ENCODE measurements at places on chromosomes 12 and 14.
A peak's percentile ranks its signal among the peaks of the same experiment; 100 is the strongest.

DNA sequence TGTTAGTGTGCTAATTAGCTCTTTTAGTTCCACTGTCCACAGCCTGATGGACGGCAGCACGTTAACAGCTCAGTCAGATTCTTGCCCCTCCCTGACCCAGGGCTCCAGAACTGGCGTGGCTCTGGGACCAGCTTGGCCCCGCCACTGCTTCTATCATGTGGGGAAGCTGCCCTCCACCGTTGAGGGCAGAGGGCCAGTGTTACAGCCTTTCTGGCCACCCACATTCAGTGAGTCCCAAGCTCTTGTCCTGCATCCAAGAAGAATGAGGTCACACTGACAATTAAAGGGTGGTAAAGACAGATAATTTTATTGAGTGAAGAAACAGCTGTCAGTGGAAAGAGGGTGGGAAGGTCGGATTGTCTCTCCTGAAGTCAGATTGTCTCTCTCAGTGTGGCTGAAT lies 36.9 kb downstream of the BCL2L14 start:
- no peak for DNase-seq

DNA sequence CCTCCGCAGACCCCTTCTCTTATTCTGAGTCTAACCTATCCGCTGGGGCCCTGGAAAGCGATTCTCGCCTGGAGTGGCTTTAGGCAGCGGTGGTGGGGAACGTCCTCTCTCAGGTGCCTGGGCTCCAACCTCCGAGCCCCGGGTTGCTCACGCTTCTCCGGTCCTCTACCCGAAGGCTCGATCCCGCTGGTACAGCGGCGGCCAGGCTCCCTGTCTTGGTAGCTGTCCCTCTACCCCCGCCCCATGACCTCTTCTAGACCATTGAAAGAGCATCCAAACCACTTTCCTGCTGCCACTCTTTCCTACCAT lies 505 bp upstream of the HEBP1 start:
- no peak for DNase-seq

GRCh38 chr14:31090883-31091764 lies 64.9 kb upstream of the STRN3 start:
- DNase-seq, result no peak

DNA sequence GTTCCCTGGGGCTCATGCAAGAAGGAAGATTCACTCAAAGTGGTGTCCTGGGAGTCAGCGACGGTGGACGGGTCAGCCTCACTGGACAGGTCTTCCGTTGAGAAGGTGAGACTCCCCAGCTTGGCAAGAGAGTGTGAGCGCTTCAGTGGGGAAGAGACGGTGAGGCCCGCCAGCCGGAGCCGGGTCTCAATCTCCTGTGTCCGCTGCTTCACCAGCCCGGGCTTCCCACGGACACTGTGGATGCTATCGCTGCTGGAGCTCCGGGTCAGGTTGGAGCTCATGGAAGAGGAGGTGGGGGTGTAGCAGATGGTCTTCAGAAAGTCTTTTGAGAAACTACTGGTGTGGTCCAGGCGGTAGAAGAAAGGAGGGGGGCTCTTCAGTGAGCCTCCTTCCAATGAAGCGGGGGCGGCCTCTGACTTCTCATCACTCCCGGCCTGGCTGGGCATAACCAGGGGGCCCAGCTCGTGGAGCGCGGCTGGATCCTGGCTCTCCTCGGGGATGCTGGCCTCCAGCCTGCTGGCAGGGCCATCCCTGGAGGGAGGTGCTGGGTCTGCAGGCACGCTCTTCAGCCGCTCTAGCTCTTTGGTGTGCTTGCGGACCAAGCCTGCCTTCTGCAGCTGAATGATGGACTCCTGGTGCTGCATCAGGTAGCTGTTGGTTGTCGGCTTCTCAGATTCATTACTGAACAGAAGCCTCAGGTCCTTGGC lies 56.9 kb upstream of the CORO1C start:
- DNase-seq, result no peak

DNA sequence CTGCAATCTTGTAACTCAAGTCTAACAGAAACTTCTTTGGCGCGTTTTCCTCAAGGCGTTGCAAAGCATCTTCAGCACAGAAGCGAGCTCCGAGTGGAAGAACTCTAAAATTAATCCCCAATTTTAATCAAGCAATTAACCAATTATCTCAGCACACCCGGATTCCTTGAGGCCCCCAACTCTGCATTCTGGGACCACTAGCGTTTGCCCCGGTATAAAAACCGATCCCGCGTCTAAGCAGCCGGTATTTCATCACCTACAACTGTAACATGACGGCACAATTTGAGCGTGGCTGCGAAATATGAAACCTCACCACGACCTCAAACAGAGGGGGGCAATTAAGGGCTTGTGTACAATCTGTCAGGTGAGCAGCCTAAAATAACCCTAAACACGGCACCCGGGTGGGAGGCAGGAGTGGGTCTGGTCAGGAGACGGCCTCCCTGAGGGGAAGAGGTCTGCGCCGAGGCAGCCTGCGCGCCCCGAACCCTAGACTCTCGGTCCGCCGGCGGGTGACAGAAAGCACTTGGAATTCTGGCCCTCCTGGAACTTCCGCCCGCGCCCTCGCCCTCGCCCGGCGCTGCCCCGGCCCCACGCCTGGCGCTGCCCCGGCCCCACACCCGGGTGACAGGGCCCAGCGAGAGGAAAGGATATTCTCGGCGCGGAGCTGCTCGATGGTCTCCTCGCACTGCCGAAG lies 594 bp downstream of the ZCCHC8 start:
- peak; percentile 45 for DNase-seq

- DNase-seq, result no peak
Observed at GRCh38 chr14:55272387-55272786, 1.2 kb downstream of the FBXO34 start.

GRCh38 chr12:121711361-121712189 lies 977 bp upstream of the TMEM120B start:
- DNase-seq, result peak; percentile 37

DNA sequence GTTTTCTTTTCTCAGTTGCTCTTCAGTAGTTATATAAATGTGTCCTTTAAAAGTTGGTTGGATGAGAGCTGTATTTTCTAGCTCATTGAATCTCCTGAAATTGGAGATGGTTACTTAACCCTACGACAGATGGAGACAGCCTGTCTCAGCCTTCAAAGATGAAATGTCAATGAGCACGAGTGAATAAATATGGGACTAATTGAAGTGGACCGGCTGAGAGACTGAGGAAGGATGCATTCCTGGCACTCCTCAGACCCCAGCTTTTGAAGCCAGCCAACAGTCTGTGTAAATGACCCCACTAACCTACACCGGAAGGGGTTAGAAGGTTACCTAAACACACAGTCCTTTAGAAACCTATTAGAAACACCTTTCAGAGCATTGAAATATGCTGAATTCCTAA lies 46.6 kb downstream of the PDZRN4 start:
- DNase-seq, result no peak

GRCh38 chr12:11762723-11763326 lies 113.4 kb downstream of the ETV6 start:
- DNase-seq, result no peak

DNA sequence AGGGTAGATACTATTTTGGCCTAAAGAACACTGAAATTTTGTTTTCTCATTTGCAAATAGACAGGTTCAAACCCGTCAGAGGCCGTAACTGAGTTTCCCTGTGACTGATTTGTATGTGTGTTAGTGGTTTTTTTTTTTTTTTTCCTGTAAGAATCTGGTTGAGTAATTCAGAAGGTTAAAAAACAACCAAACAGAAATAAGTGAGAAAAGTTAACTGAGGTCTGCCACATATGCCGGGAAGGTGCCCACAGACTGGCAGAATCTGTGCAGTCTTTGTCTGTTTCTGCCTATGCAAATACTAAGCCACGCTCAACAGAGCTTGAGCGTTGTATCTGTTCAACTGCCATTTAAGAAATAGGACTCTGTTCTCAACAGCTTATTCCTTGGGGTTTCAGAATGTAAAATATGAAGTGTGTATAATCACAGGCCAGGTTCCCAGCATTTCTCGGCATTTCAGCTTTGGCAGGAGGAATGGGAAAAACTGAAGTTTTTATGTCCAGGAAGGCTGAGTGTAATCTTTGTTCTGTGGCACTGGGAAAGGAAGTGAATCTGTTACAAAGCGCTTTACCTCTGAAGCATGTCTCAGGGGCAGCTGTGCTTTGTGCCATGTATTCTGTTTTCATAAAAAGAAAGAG lies 181.9 kb downstream of the PRKCH start:
- DNase-seq, result no peak

DNA sequence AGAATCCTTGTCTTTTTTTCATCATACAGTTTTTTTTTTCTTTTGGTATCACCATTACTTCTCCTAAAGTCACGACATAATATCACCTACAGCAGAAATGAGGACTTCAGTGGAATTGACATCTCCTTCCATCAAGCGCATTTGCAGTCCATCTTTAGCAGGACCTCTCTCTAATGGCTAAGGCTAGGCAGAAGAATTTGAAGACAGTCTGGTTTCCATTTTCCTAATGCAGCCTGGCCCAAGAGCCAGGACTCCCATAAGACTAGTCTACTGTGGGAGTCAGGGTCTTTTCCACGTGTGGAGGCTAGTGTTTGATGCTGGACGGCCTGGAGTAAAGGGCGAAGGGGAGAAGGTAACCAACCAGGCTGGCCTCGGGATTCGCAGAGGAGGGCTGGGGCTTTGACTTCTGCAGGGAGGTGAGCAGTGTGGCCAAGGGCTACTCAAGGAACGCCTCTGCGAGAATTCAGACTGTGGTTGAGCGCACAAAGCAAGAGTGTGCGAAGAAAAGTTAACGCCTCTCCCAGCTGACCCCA lies 769 bp upstream of the ZNF740 start:
- no peak for DNase-seq

DNA sequence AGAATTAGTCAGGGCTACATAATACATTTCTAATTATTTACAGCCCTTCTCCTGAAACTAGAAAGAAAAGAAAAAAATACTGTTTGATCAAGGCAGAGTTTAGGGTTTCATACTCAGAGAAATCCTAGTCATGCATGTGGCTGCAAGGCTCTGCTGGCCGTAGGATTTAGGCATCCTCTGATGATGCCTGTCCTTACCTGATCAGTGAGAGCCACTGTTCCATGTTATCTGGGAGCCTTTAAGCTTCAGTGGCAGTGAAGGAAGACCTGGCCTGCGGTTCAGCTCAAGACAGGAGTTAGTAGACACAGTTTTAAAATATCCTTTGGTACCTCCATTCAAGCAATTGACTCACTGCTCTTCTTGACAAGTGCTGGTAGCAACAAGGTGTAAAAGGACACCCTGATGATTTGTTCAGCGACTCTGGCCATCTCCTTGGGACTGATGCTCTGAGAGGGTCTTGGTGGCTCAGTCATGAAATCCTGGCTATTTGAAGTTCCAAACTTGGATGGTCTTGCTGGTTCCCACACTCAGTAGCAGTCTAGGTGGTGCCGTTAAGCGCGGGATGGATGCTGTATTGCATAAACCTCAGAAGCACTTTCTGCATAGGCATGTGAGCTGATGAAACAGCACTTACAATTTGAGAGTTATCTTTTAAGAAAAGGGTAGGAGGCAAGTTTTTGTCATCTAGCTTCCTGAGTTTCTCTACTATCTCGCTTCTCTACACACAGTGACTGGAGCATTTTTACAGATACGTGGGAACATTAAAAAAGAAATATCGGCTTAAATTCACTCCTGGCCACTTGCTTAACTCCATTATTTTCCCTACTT lies 162.0 kb downstream of the SAMD4A start:
- DNase-seq, result no peak

DNA sequence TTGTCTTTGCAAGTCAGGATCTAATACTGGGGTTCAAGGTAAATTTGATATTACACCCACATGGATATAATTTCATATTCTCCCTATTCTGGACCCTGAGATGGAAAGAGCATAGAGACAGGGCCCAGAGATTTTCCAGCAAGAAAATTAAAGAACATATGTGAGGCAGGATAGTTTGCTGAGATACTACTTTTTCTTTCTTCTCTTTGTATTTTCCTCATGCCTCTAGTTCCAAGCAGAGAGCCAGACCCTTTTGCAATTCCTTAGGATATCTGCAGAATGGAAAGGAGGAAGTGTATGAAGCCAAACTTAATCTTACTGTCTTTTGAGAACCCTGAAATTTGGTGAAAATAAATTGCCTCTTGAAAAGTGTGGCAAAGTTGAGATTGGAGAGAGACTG lies 34.0 kb upstream of the RNASE3 start:
- no peak for DNase-seq

DNA sequence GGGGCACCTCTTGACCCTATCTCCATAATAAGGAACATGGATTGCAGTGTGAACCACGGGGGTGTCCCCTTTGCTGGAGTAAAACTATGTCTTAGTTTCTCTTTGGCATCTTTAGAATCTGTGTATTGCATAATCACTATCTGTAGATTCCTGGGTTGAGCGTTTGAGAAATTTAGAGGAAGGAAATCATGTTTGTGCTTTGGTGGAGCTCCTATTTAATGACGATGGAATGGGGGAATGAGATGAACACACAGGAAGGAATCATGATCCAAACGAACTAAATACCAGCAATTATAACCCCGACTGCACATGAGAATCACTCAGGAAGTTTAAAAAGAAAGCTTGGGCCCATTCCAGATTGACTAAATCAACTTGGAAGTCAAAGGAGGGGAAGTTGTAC lies 1.3 kb upstream of the MYG1 start:
- DNase-seq, result no peak

GRCh38 chr14:24093207-24093900 lies 757 bp upstream of the PCK2 start:
- DNase-seq, result no peak

DNA sequence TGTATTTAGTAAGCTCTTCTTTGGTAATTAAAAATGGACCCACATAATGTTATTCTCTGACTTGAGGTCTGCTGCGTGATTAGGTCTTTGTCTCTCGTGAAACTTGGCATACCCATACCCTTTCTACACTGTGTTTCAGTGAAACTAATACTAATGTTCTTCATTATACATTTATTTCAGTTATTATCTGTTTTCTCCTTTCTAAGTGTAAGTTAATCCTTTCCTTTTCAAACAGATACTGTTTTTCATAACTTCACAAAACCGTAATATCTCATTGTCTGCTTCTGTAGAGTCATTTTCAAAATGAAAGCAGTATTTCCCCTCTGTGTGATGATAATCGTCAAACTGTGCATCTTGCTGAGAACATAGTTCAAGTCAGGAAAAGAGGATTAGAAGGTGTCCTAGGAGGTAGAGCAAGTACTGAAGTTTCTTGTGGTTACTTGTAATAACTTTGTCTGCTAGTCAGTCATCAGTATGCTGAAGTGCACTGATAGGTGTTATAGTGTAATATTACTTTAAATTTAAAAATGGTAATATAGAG lies 15.9 kb downstream of the PYROXD1 start:
- DNase-seq, result no peak

- DNase-seq, result no peak
Observed at GRCh38 chr14:74500417-74501134, 7.0 kb downstream of the ISCA2 start.

GRCh38 chr14:22614240-22614799 lies 16.2 kb downstream of the ABHD4 start:
- no peak for DNase-seq

GRCh38 chr12:124486346-124486963 lies 81.0 kb downstream of the NCOR2 start:
- no peak for DNase-seq

- DNase-seq, result no peak
Observed at GRCh38 chr12:124031058-124031457, 58.0 kb downstream of the ZNF664 start.

DNA sequence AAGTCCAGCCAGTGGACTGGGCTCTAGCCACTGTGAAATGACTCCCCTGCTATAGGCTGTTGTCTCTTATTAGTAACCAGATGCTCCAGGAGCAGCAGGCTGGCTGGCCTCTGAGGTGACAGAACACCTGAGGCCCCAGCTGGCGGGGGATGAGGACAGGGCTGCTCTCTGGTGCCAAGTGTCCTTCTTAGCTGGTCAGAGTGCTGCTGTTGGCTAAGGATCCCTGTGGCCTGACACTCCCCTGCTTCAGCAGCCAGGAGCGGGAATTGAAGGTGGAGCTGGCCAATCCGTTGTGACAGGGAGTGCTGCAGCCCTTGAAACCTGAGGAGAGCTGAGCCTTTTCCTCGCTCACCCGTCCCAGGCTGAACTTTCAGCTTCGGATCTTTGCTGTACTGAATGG lies 30.7 kb downstream of the TMEM229B start:
- DNase-seq, result no peak

Measured in SHP77 treated with DMSO at 0.1 percent for 48 hours (cell line).